ENCODE measurements at places on chromosomes 6 and 20.

DNA sequence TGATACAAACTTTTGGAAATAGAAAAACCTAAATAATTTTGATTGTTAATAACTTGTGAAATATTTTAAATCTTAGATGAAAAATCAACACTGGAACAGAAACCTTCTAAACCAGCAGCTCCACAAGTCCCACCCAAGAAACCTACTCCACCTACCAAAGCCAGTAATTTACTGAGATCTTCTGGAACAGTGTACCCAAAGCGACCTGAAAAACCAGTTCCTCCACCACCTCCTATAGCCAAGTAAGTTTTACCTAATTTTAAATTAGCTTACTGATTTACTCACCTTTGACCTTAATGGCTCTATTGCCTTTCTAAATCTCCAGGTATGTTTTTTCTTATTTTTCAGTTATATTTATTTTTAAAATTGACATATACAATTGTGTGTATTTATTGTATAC lies 102.6 kb upstream of the ADGRF4 start:
- DNase-seq: no peak

- DNase-seq: no peak
Observed at GRCh38 chr6:156279261-156279969, 497.8 kb upstream of the ARID1B start.

DNA sequence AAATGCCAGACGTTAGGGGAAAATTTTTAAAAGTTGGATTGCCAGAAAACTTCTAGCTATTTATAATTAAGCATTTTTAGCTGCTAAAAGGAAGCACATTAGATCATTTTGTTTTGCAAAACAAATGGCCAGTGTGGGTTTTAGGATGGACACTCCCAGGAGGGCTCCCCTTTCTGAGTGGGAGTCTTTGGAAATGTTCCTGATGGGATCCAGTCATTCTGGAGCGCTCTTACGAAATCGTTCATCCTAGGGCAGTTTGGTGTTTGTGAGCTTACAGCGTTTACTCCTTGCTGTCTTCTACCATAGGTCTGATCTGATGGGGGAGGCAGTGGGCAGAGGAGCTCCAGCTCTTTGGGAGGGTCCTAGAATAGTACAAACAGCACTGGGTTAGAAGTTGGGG lies 14.7 kb downstream of the GNAS start:
- no peak for DNase-seq

GRCh38 chr6:166394036-166394892 lies 11.5 kb upstream of the MPC1 start:
- DNase-seq: no peak

Measured in mesenteric fat pad (tissue), 1 donor.